ENCODE measurements at places on chromosomes 7 and 10.

DNA sequence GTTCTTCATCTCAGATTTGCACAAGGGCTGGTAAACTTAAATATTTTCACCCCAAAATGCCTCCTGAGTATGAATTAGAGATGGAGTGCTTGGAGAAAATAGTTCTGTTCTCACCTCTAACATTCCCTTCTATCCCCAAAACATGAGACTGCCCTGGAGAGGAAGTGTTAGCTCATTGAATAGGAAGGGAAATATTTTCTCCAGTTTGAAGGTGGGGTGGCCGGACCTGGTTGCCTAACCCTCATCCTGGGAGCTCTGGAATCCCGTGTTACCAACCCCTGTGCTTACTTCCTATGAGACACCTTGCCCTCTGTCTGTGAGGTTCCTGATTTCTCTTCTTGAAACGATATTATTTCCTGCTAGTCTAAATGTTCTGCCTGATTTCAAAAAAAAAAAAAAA is 779 bp downstream of the IFIT2 start:
- DNase-seq, result no peak

- DNase-seq, result peak; percentile 83
Observed at GRCh38 chr10:72263613-72264241, 10.0 kb upstream of the DDIT4 start.

DNA sequence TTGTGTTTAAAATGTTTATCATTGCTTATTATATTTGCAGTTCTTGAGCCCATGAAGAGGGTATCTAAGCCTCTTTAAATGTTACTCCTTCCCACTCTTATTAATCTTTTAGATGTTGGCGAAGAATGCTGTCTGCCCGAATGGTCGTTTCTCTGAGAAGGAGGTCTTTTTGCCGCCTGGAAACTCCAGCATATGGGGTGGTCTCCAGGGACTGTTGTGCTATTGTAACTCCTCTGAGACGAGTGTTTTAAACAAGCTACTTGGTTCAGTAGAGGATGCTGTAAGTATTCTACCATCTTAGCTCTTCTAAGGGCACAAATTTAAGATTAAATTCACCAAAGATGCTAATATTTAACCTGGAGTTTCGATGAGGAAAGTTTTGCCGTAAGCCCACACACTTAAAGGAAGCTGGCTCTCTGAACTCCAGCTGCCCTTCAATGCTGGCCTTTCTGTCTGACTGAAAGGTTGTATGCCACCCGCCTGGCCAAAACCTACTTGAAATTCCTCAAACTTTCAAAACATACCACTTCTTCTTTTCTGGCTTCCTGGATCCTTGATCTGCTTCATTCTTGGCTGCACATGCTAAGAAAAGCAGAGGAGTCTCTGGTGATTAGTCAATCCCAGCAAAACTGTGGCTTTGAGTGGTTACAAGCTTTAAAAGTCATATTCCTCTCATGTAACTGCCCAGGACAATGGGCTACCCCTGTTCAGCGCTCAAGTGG is 74.7 kb downstream of the ABCA13 start:
- DNase-seq, result no peak

DNA sequence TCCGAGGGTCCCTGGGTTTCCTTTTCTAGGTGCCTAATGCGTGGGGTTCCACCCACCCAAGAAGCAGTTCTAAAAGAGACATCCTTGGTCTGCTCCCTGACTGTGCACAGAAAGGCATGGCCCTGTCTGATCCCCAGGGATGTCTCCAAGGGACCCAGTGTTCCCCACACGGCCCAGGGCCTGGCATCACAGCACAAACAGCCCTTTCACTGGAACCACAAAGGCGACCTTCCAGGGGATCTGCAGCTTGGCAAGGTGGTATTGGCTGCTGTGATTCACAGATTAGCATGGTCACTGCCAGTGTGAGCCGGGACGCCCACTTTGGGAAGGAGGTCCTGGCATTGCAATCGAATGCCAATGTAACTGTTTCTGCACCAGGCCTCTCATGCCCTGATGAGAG is 6.4 kb downstream of the KCNMA1 start:
- no peak for DNase-seq

- DNase-seq, result no peak
Observed at GRCh38 chr10:11548768-11549099, 62.7 kb downstream of the USP6NL start.

- DNase-seq, result no peak
Observed at GRCh38 chr10:62919776-62920175, 103.6 kb upstream of the EGR2 start.

DNA sequence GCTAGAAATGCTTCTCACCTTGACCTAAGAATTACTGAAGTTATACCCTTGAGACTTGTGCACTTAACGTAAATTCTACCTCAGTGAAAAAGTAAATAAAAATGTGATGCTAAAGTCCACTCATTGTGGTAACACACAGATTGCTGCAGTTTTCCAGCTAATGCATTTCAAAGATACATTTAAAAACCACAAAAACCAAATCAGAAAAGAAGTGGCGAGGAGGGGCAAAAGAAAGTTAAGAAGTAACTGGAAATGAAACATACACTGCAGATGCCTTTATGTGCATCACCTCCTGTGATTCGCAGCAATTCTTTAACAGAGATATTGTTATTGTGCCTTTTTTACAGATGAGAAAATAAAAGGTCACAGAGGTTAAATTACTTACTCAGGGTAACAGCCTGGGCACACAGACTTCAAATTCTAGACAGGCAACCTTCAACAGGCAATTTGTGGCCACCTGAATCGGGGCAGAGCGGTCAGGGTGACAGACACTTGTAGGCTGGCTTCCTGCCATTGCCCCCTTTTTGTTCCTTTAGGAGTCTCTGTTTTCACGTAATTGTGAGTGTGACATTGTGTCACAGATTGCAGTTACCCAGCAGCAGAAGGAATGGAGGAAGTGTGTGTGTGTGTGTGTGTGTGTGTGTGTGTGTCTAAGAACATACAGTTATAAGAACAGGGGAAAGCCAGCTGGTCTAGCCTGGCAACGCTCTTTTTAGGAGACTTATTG is 1.9 kb downstream of the WIPF3 start:
- no peak for DNase-seq

All from NCI-H748 treated with DMSO at 0.1 percent for 48 hours (cell line).